Breast epithelium (tissue), 4 donors: ENCODE measurements at places on chromosomes 6 and 20.
A peak's percentile ranks its signal among the peaks of the same experiment; 100 is the strongest.

DNA sequence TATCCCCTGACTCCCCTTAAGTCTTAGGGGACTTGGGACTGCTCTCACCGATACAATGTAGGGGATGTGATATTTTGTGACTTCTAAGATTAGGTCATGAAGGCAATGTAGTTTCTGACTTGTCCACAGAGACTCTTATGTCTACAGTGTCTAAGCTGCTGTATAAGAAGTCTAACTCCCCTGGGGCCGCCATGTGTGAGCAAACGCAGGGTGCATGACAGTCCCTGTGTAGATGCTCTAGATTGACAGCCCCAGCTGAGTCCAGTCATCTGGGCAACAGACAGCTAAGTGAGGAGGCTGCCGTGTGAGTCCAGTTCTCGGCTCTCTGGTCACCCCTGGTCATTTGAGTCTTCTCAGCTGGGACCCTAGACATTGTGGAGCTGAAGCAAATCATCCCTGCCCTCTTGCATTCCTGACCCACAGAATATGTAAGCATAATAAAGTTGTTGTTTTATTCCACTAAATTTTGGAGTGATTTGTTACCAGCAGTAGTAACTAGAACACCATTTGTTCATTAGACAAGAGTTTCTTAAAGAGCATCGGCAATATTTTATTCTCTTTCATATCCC, 743.3 kb upstream of the CHD6 start:
- no peak for DNase-seq

GRCh38 chr20:41087325-41087685, 50.0 kb upstream of the PLCG1 start:
- DNase-seq, result no peak

DNA sequence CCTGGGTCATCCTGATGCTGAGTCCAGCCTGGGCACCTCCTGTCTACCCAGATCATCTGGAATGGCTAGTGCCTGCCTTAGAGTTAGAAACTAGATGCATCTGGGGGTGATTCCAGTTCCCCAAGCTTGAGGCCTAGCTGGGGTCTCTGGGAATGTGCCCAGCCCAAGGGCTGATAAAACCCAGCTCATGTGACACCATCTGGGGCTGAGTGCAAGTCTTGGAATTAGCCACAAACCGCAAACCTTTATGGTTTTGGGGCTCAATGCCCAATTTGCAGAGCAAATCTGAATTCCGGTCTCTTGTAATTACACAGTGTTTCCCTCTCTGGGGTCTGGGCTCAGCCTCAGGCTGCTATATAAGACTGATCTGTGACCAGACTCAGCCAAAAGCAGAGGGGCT, at the start of gene BPIFB4:
BPIFB4 (plus strand) TSS at position 385 of the 400 bp plus-strand sequence. CDS start 1,884 bp downstream, outside the sequence.
- DNase-seq, result no peak

- no peak for DNase-seq
Observed at GRCh38 chr6:103674790-103675189, 1184.9 kb downstream of the HACE1 start.

DNA sequence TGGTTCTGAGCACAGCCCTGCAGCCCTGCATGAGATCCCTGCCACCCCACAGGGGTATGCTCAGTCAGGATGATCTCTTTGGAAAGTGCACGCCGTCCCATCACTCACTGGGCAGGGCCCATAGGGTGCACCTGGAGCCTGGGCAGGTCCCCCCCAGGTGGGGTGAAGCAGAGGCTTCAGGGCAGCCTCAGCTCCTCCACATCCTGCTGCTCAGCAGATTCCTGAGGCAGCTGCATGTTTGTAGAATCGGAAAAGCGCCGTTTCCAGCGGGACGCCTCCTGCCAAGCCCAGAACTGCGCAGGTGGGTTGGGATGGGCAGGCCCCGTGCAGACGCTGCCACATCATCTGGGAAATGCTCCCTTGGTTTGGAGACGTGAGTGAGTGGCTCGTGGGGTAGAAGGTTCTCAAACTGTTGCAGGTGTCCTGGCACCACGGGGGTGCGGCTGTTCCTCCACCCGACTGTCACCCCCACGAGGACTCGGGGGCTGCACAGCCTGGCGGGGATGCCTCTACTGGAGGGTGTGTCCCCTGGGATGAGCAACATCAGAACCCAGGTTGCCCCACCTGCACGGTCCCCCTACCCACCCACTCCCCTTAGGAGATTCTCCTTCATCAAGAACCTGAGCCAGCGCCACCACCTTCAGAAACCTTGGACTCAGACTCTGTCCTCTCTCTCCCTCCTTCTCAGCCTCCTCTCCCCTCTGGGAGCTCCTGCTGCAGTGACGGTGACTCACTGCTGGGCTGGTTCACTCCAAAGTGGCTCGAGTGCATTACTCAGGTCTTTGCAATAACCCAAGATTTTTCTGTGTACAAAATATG, 334.1 kb downstream of the TAF4 start:
- no peak for DNase-seq

DNA sequence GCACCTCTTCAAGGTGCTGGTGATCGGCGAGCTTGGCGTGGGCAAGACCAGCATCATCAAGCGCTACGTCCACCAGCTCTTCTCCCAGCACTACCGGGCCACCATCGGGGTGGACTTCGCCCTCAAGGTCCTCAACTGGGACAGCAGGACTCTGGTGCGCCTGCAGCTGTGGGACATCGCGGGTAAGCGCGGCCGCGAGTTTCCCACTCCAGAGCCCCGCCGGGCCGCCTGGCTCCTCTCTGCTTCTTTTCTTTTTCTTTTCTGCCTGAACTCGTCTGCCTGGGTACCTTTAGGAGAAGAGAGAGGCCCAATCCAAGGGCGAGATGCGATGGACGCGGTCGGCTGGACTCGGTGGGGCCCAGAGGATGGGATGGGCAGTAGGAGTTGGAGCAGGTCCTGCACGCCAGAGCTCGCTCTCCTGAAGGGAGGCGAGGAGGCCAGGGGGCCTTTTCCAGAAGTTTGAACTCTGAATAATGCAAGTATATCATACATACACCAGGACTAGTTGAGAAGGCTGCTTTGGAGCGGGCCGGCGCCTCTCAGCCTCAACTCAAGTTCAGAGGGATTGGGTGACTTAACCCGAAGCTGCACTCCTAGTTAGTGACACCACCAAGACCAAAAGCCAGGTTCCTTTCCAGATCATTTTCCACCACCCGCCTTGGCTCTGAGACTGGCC, 445 bp downstream of the RAB32 start:
- DNase-seq, result peak; percentile 30

- no peak for DNase-seq
Observed at GRCh38 chr20:24160563-24161281, 172.1 kb upstream of the GGTLC1 start.

DNA sequence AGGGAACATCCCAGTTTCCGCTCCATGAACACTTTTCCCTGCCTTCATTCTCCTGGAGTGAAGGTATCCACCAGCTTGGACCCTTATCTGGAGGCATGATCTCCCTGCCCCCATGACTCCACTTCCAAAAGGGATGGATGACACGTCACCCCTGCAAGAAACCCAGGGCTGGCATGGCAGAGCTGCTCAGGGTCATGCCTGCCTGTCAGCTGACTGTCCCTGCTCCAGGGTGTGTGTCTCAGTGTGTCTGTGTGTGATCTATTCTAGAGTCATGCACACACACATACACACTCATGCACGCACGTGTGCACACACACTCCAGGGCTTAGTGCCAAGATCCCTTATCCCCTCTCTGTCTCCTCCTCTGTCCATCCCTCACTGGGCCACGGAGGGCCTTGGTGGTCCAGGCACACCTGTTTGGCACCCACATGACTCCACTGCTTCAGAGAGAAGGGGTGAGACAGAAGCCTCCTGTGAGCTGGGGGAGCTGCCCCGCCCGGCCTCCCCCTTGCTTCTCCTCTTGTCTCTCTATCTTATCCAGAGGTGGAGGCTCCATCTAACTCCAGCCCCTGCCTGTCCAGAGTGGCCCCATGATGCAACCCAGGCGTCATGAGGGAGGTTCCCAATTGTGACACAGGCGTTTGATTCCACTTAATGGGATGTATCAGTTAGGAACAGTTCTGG, 290.9 kb downstream of the CDC5L start:
- DNase-seq, result no peak

DNA sequence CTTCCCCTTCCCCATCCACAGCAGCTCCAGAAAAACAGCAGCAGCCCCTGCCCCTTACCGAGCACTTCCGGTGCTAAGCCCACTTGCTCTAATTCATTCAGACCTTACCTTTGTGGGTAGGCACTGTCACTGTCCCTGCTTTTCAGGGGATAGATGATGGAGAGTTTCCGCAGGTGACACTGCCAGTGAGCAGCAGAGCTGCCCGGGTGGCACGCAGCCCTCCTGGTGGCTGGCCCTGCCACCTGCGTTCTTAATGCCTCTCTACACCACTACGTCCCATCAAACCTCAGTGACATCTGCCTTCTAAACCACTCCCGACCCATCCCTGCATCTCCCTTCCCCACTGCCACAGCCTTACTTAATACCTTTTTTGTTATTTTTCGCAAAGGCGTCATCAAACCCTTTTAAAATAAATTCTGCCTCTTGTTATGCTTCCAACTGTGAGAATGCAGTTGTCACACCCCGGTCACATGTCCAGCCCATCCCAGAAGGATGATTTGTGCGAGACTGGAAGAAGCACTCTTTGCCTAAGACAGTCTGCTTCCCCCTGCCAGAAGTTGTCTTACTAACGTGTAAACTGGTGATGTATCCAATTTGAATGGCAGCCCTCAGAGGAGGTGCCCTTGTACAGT, 89.7 kb downstream of the NFATC2 start:
- DNase-seq, result no peak
